ENCODE measurements at places on chromosomes 1 and 21.

- DNase-seq, result no peak
Observed at GRCh38 chr1:24888061-24888970, 41.8 kb downstream of the RUNX3 start.

- no peak for DNase-seq
Observed at GRCh38 chr1:93468662-93469061, 20.7 kb downstream of the FNBP1L start.

- DNase-seq, result no peak
Observed at GRCh38 chr1:153348511-153349362, at the start of gene PGLYRP4. PGLYRP4 (minus strand) TSS chr1:153348841; CDS start chr1:153347932, 909 bp downstream.

DNA sequence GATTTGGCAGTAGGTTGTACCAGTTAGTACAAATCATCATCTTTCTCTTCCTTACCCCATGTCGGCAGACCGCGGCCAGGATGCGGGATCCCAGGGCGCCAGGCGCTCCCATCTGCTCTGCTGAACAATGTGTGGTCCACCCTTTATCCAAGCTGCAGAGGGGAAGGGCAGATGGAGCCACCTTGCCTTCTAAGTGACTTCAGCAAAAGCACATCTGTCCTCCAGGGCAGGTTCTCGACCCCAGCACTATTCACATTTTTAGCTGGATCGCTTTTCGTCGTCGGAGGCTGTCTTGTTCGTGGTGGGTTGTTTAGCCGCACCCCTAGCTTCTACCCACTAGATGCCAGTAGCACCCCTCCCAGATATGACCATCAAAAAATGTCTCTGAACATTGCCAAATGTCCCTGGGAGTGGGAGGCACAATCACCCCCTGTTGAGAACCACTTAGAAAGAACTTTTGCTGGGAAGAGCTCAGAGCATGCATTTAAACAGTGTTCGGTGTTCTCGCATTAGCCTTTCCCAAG lies 58.1 kb upstream of the SIM2 start:
- DNase-seq, result no peak

GRCh38 chr1:229643996-229644745 lies 18.1 kb downstream of the URB2 start:
- no peak for DNase-seq

DNA sequence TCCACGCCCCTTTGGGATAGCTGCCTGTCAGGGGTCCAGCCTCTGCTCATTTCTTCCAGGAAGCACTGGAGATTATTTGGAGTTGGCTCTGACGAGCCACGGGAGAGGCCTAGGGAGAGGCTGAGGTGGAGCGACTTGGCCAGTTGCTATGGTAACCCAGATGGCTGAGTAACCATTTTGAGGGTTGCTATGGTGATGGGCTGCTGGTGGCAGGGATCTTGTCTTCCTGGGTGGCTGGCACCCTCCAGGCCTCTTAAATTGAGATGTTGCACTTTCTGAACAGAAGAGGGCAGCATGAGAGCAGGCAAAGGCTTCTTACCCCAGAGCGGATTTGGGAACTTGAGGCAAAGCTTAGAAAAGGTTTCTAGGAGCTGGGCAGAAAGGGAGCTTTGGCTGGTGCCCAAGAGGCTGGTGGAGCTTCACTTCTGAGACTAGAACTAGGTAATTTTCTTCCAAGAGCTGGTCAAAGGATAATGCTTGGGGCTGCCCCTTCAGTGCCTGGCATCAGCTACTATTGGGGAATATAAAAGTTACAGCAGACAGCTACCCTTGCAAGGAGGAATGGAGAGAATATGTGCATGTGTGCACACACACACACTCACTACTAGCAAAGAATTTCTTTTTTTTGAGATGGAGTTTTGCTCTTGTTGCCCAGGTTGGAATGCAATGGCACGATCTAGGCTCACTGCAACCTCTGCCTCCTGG lies 72.5 kb downstream of the NDUFS5 start:
- DNase-seq, result peak; percentile 89

GRCh38 chr1:95168761-95169351 lies 51.7 kb downstream of the TLCD4 start:
- no peak for DNase-seq

GRCh38 chr1:12573015-12573825 lies 44.8 kb downstream of the DHRS3 start:
- no peak for DNase-seq

GRCh38 chr1:51328926-51329325 lies 1.4 kb downstream of the TTC39A start:
- DNase-seq, result no peak

GRCh38 chr1:110897681-110898080 lies 24.7 kb downstream of the CD53 start:
- no peak for DNase-seq

- DNase-seq, result no peak
Observed at GRCh38 chr1:88897070-88897730, 5.8 kb upstream of the GTF2B start.

DNA sequence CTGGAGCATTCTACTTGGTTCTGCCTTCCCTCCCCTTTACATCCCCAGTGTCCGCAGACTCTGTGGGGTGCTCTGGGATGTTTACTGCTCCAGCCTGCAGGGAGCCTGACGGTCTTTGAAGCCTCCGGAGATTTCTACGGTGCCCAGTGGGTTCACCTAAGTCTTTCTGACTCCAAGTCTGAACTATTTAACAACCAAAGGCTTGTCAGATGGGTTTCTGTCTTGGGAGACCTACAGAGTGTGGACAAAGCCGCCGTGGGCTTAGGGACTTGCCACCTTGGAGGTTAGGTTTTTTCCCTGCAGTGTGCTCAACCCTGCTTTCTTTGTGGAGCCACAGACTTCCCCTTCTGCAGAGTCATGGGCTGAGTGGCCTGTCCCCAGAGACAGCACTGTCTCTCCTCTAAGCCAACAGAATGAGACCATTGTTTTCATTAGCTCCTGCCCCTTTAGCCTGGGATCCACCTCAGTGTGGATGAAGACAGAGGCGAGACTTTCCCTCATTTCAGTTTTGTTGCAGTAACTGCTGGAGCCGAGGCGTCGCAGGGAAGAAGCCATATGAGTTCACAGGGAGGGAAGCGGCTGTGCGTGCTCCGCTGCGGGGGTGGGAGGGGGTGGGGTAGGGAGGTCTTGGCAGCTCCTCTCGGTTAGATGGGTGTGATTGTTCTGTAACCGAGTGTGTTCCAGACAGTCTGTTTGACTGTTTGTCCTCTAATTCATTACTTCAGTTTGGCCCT lies 120.7 kb downstream of the CNIH3 start:
- DNase-seq, result no peak

GRCh38 chr1:112911506-112912220 lies 44.3 kb downstream of the SLC16A1 start:
- DNase-seq, result no peak

- DNase-seq, result peak; percentile 41
Observed at GRCh38 chr1:202274611-202275010, 67.1 kb downstream of the UBE2T start.
